Esophagus mucosa (tissue), 1 donor: ENCODE measurements at places on chromosomes 5 and 9.

GRCh38 chr9:101443364-101443771, 7.8 kb upstream of the ALDOB start:
- ATAC-seq: no peak

- no peak for ATAC-seq
Measured at GRCh38 chr5:117405197-117405596, 830.6 kb upstream of the SEMA6A start.

DNA sequence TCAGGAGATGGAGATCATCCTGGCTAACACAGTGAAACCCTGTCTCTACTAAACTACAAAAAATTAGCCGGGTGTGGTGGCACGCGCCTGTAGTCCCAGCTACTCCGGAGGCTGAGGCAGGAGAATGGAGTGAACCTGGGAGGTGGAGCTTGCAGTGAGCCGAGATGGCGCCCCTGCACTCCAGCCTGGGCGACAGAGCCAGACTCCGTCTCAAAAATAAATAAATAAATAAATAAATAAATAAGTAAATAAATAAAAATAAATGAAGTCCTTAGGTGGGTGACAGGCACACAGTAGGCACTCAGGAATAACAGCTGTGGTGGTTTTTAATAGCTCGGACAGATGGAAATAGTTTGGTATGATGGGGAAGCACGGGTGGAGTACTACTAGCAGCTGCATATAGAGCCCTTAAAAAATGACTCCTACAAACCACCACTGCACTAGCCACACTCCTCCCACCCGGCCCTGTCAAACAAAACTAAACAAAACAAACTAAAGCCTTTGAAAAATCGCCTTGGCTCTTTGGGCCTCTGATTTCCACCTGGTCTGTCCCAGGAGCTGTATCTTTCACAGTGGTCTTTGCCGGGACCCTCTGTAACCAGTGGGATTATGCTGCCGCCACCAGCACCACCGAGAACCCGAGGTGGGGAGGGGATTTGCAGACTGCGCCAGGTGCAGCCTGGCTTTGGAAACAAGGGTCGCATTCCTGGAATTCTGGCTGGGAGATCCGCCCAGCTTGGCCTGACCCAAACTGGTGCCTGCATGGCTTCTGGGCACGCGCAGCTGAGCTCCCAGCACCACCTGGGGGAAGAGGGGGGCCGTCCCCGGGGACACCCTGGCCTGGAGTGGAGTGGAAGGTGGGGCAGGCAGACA, 5.1 kb upstream of the WDR5 start:
- peak; percentile 62 for ATAC-seq

DNA sequence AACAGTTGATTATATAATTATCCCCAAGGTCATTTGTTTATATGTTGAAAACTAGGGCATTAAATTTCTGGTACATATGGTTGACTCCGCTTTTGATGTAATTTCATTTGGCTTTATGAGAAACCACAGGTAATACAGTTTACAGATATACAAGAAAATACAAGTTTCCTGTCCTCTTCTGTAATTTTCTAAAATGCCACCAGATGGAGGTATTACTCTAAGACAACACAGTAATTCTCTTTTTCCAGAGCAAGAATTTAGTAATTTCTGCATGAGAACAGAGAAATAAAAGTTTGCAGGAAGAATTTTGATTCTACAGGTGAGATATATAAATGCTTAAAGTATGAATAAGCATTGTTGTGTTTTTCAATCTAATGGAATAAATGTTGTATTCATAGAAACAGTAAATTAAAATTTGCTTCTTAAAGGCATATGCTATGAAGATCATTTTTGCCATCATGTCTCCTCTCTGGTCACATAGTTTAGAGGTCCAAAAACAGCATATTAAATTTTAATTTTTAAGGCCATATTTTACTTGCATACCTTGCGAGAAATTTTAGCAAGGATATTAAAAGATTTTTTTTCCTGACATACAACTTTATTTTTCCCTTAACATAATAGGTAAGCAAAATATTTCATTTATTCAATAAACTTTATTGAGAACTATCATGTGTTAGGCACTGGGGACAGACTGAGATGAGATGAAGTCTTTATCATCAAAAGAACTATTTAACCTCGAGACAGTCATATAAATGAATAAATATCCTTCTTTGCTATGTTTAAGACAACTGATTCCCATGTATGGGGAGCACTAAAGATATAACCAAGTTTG, 22.7 kb downstream of the CHD1 start:
- ATAC-seq: peak; percentile 58

- ATAC-seq: peak; percentile 77
Measured at GRCh38 chr5:124742983-124743601, 3.3 kb downstream of the ZNF608 start.

DNA sequence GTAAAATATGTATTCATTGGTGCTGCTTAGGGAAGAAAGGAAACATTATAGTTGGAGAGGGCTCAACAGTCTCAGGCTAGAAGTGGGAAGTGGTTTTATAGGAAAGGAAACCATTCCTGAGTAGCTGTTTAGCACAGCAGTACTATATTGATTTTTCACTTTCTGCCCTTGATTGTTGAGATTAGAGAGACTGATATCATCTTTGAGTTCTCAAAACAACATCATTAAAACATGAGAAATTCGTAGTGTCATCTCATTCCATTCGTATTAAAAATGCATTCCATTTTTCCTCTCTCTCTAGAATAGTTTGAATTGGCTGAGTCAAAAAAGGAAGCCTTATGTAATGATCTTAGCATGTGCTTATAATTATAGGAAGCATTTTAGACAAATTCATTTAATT, 14.1 kb downstream of the POLR3G start:
- no peak for ATAC-seq

GRCh38 chr9:35258660-35259474, 97.1 kb downstream of the UNC13B start:
- ATAC-seq: peak; percentile 75

DNA sequence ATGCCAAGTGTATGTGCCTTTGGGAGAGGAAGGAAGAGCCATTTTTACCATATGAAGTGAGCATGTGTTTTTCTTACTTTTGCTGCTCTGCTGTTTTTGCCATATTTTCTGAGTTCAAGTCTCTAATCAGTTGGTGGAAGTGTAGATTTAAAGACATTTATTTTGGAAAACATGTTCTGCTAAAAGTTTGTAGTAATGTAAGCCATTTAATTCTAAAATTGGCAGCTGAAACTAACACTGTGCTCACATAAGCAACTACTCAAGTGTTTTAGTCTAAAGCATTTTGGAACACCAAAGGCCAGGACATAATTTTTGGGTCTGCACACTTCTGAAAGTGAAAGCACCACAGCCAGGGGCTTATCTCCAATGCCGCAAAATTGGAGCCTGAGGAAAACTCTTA, 363.4 kb upstream of the ZNF608 start:
- no peak for ATAC-seq

GRCh38 chr9:9750719-9751118, 862.1 kb downstream of the PTPRD start:
- no peak for ATAC-seq

GRCh38 chr9:135010586-135010860, 76.9 kb upstream of the OLFM1 start:
- no peak for ATAC-seq

DNA sequence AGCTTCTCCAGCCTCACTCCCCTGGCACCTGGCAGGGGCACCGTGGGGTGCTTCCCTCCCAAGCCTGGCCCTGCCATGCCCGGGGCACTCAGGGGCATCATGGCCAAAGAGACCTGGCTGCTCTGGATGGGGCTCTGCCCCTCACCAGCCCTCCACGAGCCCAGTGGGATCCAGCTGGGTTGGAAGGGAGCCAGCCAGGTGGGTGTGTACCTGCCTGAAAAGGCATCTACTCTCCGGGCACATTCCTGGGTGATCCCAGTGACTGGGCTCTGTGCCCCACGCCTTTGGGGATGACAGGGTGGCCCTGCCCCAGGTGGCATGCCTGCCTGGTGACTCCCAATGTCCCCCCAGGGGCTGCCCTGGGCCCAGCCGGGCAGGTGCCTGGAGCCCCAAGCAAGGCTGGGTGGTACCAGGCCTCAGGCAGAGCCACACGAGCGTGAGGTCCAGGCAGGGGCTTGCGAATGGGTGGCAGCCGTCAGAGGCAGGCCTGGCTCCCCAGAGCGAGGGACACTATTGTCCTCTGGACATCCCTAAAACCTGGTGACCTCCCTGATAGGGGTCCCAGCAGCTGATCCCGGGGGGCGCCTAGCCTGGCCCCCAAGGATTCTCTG, 777 bp downstream of the GPSM1 start:
- peak; percentile 63 for ATAC-seq

DNA sequence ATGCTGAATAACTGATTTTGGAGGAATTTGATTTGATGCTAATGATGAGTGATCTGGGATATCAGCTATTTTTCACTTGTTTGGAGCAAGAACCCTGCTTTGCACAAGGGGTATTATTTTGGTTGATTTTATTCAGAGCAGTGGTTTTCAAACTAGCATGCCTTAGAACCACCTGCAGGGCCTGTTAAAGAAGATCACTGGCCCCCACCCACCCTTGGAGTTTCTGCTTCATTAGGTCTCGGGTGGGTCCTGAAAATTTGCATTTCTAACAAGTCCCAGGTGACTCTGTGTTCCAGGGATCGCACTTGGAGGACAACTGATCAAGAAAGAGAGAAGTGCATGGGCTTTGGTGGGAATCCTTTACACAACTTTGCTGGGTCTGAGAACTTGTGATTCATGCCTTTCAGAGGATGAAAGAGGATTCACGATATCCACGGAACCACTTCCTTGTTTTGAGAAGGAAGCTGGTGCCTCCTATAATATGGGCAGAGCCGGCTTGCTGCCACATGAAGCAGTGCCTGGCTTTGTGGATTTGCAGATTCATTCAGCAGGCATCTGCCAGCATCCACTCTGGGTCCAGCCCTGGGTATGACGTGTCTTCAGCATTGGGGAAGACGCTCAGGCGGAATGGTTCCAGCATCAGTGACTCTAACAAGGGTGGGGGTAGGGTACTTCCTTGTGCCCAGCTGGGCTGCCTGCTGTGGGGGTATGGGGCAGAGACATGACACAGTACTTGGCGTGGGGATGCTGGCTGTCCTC, 106.6 kb upstream of the PITX1 start:
- ATAC-seq: peak; percentile 78

- ATAC-seq: no peak
Measured at GRCh38 chr5:118441956-118442355, 546.4 kb downstream of the DTWD2 start.

GRCh38 chr5:73759771-73760170, 133.8 kb downstream of the ARHGEF28 start:
- ATAC-seq: no peak

DNA sequence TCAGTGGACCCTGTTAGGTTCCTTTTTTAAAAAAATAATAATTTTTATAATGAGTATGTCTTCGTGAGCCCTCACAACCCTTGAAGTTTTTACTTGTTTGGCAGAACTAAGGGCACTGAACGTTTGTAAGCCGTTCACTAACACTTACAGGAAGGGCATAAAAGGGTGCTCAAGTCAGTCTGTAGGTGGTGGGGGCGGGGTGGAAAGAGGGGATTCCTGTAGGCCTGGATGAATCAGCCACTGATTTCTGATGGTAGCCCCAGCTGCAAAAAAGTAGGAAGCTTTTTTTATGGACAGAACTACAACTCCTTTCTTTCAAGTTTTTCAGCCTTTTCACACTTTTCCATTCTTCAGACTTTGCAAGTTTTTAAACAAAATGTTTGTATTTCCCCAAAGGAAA, 35.8 kb downstream of the PIK3R1 start:
- no peak for ATAC-seq

- ATAC-seq: no peak
Measured at GRCh38 chr5:134090522-134090921, 24.0 kb upstream of the TCF7 start.

DNA sequence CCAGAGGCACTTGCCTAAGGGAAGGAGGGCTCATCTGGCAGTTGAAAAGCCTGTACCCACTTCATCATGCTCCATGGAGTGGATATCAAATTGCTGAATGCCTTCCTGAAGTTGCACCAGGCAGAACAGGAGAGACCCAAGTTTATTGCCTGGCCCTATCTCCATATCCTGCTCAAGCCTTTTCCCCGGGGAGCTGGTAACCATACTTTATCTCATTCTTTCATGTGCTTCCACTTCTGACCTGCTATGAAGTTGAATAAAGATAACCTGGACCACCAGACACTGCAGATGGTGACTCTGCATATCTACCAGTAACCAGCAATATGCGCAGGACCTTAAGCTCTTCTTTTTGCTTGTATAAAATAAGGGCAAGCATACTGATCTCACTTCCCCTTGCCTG, 1397.5 kb upstream of the CDH6 start:
- ATAC-seq: no peak

GRCh38 chr5:177390363-177391300, 6.4 kb downstream of the SLC34A1 start:
- peak; percentile 68 for ATAC-seq

- no peak for ATAC-seq
Measured at GRCh38 chr5:17106521-17106920, 110.9 kb upstream of the BASP1 start.

GRCh38 chr9:19375538-19375937, 4.5 kb downstream of the RPS6 start:
- no peak for ATAC-seq

DNA sequence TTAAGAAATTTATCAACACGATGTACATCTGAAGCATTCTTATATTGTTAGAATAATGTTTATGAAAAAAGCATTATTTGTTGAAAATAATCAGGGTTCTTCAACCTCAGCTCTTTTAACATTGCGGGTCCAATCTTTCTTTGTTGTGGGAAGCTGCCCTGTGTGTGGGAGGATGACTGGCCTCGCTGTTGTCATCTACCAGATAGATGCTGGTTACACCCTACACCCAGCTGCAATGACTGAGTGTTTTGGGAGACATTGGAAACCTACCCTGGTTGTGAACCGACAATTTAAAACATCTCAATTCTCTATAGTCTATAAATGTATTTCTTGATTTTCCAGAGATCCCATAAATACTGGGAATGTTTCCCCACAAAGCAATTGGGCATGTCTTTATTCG, 794.2 kb upstream of the CDH10 start:
- ATAC-seq: no peak

GRCh38 chr9:124593651-124594058, 86.5 kb upstream of the NR5A1 start:
- ATAC-seq: peak; percentile 37

DNA sequence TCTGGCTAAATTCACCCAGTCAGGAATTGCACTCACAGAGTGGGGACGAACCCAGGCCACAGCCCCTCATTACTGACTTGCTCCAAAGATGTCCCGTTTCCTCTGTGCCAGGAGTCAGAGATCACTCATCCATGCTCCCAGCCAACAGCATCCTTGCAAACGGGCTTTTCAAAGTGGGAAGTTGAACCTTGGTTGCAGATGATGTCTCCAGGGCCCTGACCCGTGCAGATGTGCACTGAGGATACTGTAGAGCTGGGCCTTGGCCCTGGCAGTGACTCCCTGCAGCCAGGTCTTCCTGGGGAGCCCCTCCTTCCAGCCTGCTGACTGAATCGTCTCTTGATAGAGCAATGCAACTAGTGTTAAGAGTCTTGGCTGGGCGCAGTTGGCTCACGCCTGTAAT, 22.3 kb downstream of the TCF7 start:
- no peak for ATAC-seq

GRCh38 chr5:73213566-73213998, 40.6 kb downstream of the TMEM174 start:
- ATAC-seq: no peak

- no peak for ATAC-seq
Measured at GRCh38 chr5:123359454-123360200, 63.6 kb downstream of the CEP120 start.

GRCh38 chr9:121696930-121697329, 45.5 kb downstream of the DAB2IP start:
- ATAC-seq: no peak

GRCh38 chr5:33801292-33801691, 90.5 kb downstream of the ADAMTS12 start:
- no peak for ATAC-seq

- ATAC-seq: no peak
Measured at GRCh38 chr9:38396371-38396671, 3.8 kb downstream of the ALDH1B1 start.

- ATAC-seq: no peak
Measured at GRCh38 chr5:144103611-144104485, 66.6 kb downstream of the YIPF5 start.
